ENCODE measurements at places on chromosomes 3 and 15.
A peak's percentile ranks its signal among the peaks of the same experiment; 100 is the strongest.

DNA sequence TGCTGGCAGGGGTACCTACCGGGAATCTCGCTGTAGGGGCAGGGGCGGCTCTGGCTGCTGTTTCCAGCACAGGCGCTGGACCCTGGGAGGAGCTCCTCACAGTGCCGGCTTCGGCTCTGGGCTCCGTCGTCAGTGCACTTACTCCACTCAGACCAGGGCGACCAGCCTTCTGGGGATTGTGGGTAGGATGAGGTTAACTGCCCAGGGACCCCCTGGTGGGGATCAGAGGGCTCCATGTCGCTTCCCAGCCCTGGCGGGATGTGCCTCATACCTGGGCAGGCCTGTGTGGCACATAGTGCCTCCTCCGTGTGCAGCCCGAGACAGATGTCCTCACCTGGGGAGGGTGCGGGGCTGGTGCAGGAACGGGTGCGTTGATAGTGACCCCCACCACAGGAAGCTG lies 115.7 kb downstream of the SEMA5B start:
- DNase-seq = no peak

DNA sequence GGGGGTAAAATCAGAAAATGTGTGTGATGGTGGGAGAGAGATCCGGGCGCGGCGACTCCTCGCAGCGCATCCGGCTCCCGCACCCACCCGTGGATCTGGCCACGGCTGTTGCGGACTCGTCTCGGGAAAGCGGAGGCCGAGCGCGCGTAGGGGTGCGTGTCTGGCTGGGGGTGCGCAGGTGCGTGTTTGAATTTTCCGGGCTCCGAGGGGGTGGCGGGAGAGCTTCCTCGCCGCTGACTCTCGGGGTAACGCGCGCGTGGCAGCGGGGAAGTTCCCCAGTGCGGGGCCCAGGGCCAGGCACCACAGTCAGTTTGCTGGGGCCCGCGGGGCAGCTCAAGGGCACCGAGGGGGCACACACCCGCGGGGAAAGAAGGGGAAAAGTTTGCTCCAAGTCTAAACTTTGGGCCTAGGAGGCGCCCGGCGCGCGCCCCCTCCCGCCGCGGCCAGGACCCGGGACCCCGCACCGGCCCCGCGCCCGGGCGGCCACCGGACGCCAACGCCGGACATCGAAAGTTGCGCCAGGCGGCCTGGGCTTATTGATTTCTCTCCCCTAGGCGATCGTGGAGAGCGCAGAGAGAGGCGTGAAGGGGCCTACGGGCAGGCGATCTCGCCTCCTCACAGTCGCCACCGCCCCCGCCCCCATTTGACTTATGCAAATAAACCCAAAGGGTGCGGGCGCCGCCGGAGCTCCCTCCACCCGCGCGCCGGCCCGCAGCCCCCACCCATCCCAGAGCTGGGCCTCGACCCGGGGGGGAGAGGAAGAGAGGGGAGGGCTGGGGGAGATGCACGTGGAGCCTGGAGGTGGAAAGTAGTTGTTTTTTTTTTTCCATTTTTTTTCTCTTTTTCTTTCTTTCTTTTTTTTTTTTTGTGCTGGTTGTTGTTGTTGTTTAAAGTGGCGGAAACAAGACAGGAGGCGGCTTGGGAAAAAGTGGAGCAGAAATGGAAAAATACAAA lies 639 bp downstream of the FOXP1 start:
- DNase-seq = peak; percentile 51

GRCh38 chr3:25568525-25569078 lies 96.1 kb downstream of the TOP2B start:
- DNase-seq = no peak

GRCh38 chr15:75869446-75869845 lies 26.2 kb downstream of the UBE2Q2 start:
- no peak for DNase-seq

GRCh38 chr3:38636881-38637280 lies 12.6 kb downstream of the SCN5A start:
- no peak for DNase-seq

DNA sequence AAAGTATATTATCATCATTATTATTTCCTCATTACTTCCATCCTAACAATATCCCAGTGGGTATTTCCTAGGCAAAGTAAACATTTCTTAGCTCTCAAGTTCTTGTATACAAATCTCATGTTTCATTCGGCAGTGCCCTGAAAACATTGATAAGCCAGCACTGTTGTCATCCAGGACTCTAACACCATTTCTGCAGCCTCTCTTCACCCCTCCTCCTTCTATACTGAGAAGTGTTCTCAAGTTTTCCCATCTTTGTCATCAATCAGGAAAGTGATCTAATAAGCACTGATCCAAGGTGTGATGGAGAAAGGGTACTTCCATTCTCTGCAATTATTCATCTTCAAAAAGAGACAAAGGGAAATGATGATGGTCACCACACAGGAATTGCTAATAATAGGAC lies 168.4 kb upstream of the CCDC54 start:
- no peak for DNase-seq

GRCh38 chr3:48130321-48130904 lies 57.8 kb downstream of the CDC25A start:
- no peak for DNase-seq

- DNase-seq = no peak
Measured at GRCh38 chr3:188554404-188554803, 400.4 kb downstream of the LPP start.

GRCh38 chr3:46252980-46253379 lies 10.7 kb downstream of the CCR3 start:
- no peak for DNase-seq

DNA sequence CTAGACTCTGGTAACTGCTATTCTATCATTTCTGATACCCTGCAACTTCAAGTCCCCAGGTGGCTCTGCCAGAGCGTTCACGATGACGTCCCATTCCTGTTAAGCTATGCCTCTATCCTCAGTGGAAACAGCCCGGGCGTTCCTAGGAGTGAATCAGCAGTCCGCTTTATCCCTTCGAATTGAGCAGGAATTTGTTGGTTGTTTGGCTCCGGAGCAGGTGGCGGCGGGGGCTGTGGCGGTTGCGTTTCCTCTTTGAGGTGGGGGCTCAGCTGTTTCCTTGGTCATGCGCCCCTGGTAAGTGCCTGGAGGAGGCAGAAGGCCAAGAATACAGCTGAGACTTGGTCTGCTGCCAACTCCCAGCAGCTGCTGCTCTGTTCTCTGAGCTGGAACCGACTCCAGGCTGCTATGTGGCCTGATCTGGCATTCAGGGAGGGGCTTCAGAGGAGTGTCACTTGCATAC lies 25.2 kb downstream of the ARPP21 start:
- no peak for DNase-seq

GRCh38 chr3:82800248-82800647 lies 1038.8 kb upstream of the GBE1 start:
- DNase-seq = no peak

Data from naive thymus-derived CD4-positive, alpha-beta T cell (primary cell).